Posterior vena cava (tissue), 2 donors: ENCODE measurements at places on chromosomes 11 and 22.

GRCh38 chr11:133239575-133239974 is 292.7 kb downstream of the OPCML start:
- DNase-seq, result no peak

DNA sequence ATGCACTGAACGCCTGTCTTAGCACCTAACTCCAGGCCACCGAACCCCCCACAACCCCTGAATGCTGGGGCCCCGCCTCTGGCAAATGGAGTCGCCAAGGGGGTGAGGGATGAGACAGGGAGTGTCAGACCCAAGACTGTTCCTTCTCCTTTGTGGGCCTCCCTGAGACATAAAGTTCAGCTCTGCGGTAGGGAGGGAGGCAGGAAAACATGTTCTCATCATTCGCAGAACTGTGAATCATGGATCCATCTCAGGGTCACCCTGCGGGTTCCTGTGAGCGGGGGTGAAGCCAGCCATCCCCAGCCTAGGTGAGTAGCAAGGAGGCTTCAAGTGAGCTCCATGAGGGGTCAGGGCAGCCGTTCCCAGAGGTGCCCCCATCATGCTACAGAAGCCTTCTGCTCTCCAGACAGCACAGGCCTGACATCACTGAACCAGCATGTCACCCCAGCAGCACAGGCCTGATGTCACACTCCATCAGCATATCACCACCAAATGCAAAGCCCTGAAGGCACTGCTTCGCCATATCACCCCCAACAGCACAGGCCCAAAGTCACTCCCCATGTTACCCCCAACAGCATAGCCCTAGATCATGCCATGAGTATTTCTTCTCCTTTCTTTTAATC is 27.2 kb downstream of the TMPRSS6 start:
- DNase-seq, result no peak

DNA sequence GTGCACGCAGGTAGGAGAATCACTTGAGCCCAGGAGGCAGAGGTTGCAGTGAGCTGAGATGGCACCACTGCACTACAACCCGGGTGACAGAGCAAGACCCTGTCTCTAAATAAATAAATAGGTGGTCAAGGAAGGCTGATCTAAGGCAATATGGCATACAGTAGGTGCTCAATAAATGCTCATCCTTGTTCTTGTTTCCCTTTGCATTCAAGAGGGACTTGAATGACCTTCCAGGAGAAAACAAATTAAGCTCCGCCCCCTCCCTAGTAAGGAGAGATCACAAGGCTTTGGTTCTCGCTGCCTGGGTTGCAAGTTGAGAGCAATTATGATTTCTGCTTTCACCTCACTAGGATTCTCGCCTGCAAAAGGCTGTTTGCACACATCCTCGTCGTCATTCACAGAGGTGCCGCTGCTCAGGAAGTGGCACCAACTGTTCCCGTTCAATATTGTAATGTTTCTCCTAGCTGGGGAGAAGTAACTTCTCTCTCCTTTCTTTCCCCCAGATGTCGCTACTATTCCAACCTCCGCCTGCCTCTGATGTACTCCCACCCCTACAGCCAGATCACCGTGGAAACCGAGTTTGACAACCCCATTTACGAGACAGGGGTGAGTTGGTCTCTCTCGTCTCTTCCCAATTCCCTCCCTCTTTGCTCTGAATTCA is 51.8 kb upstream of the ASPHD2 start:
- no peak for DNase-seq

- no peak for DNase-seq
Measured at GRCh38 chr11:9397746-9398680, 13.6 kb downstream of the IPO7 start.

- DNase-seq, result no peak
Measured at GRCh38 chr11:18540207-18541009, 13.7 kb upstream of the TSG101 start.

DNA sequence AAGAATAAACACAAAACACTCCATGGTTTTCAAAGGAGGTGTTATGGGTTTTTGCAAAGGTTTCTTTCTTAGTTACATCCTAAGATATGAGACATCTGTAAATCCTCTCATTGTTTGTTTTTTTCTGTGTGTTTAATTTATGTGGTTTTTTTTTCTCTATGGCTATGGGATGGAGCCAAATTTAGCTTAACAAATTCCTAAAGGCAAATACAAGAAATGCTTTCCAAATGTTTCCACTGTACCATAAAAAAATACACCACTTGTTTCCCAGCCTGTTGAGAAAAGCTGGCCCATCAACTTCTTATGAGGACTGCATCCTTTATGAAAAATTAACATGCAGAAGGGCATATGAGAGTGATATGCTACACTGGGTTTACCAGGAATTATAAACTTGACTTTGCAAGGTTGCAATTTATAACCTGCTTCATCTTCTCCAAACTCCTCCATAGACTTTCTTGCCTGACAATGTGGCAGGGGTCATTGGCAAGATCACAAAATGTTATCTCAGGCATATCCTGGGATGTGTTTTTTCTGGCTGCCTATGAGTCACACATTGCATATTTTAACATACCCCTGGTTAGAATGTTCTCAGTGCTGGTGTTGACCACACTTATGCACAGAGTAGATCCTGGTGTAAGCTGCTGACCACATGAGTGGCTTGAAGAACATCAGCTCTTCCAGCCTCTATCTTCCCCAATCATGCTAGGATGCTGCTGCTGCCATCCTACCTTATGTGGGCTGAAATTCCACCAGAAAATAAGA is 137.6 kb upstream of the TTC12 start:
- no peak for DNase-seq

GRCh38 chr22:47123827-47124442 is 361.5 kb downstream of the TBC1D22A start:
- no peak for DNase-seq

GRCh38 chr11:74550991-74551753 is 41.2 kb upstream of the POLD3 start:
- DNase-seq, result no peak

DNA sequence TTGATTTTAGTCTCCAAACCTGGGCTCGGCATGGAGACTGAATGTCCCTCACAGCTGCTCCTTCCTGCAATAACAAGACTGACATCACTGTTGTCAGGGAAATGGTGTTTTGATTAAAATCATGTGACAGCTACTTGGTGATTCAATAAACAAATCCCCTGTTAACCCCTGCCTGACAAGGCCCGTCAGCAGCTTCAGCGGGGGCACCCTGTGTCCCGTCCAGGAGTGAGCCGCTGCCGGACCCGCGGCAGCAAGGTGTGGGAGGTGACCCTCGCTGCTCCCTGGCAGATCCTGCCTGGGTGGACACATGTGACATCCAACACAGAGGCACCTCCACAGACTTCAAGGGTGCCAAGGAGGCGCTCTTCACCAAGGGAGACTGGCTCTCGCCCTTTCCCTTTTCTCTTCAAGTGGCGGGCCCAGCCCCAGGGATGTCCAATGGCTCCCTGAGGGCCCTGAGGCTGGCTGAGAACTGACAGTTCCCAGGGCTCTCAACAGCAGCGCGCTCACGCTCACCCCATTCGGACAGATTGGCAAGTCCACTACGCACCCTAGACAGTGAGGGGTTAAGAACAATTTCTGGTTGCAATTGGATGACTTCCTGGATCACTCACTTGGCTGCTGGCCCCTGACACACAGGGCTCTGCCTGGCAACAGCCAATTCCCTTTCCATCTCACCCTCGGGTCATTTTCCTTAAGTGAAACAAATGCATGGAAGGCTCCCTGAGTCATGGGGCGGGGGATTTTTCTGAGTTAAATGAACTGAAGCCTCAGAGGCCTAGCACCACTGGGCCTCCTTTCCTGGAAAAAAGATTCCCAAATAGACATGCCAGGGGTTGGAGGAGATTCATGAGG is 30.7 kb downstream of the PPP2R1B start:
- peak; percentile 92 for DNase-seq

GRCh38 chr11:76219243-76219642 is 12.9 kb upstream of the WNT11 start:
- DNase-seq, result peak; percentile 53

- peak; percentile 68 for DNase-seq
Measured at GRCh38 chr11:1485504-1485885, 1.1 kb downstream of the MOB2 start.

GRCh38 chr11:114089748-114090147 is 30.2 kb downstream of the ZBTB16 start:
- no peak for DNase-seq

DNA sequence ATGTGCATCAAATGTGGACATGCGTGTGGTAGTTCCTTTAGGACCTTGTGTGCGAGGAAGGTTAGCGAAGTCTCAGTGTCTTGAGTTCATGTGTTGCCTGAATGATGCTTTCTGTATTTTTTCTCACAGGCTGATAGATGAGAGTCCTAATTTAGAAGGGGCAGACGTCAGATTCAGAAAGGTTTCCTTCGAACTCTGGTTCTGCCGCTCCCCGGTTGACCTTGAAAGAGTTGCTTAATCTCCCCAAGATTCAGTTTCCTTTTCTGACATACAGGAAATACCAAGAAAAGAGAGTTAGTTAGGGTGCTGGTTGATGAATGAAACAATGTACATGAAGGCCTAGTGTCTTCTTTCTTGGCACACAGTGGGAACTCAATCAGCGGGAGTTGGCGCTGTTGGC is 35.9 kb upstream of the TTC12 start:
- no peak for DNase-seq

DNA sequence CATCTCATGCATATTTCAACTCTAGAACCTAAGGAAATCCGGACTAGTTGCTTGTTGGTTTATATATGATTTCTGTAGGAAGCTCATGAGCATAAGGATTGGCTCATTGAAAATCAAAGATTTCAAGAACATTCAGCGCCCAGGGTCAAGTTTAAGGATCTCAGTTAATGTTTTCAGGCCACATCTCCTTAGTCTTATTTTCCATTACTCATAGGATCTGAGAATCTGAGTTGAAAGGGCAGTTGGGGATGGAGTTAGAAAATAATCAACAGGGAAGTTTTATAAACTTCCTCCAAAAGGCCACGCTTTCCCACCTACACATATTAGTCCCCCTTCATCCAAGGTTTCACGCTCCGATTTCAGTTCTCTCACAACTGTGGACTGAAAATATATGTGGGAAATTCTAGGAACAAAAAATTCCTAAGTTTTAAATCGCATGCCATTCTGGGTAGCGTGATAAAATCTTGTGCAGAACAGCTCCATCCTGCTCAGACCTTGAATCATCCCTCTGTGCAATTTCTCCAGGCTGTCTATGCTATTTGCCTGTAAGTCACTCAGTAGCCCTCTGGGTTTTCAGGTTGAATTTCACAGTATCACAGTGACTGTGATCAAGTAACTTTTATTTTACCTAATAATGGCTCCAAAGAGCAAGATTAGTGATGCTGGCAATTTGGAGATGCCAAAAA is 160.2 kb downstream of the KIRREL3 start:
- DNase-seq, result no peak

- DNase-seq, result no peak
Measured at GRCh38 chr22:29654882-29655281, 51.4 kb downstream of the NF2 start.

- DNase-seq, result no peak
Measured at GRCh38 chr11:115287266-115287665, 216.9 kb downstream of the CADM1 start.

DNA sequence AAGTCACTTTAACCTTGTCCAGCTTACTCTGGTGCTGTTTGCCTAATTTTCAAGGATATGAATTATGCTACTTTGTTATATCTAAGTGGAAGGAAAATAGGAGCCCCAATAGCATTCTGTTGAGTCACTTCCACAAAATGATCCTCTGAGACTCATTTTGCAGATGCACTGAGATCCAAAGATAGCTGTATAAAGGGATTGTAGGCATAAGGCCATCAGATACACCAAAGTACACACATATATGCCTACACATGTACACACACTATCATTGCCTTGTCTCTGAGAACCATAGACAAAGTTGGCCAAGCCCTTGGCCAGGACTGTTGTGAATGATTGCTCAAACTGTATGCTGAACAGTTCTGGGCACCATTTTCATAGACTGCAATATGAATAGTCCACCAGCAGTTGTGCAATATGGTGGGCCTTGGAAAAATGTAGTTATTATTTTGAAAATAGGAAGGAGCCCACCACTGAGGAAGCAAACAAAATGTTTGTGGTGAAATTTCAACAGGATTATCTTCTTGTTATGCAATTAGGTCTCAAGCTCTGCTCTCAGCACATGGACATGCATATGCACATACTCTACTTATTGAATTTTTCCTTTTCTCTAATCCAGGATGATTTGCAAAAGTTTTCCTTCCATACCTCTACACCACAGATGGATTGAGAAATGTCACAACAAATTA is 186.0 kb upstream of the CTSC start:
- DNase-seq, result no peak

- no peak for DNase-seq
Measured at GRCh38 chr11:115267871-115268270, 236.3 kb downstream of the CADM1 start.
